ENCODE measurements at places on chromosomes 12 and 14.

DNA sequence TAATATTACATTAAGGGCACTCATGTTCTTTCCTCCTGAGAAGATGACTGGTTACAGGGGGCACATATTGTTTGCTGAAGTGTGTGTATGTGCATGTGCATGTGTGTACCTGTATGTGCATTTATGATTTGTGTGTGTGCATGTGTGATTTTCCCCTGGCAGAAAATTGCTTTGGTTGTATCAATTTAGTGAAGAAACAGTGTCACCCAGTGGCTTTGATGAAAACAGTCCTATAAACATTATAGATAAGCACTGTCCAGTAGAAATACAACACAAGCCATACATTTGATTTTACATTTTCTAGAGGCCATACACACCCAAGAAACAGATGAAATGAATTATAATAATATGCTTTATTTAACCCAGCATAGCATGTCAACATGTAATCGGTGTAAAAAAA lies 8.6 kb downstream of the PDE3A start:
- DNase-seq, result no peak

GRCh38 chr12:132804426-132804861 lies 24.2 kb downstream of the GOLGA3 start:
- no peak for DNase-seq

DNA sequence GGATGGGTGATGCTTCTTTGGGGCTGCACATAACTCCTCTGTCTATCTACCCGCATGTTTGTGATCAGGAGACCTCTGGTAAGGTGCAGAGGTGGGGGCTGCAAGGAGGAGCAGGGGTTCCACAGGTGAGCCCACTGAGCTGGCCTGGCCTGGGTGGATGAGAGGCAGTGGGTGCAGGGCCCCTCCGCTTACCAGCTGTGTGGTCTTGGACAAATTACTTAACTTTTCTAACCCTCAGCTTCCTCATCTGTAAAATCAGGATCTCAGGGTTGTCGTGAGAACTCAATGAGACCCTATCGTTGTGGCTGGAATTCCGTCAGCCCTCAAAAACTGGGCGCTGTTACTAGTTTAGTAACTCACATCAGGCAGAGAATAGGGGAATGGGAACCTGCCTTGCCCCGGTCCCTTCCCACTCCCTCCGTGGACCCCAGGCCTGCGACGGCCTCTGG lies 7.5 kb downstream of the PTPN6 start:
- no peak for DNase-seq

DNA sequence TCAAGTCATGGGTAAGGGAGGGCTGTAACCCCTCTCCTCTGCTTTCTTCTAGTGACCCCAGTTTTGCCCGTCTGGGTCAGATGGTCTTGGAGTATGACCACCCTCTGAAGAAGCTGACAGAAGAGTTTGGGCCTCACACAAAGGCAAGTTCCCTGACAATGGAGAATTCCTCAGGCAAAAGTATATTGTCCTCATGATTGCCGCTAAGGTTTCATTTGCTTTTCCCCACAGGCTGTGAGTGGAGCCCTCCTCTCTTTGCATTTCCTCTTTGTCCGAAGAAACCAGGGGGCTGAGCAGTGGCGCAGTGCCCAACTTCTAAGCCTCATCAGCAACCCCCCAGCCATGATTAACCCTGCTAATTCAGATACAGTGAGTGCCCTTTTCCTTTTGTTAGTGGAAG lies 12.1 kb downstream of the NCKAP1L start:
- DNase-seq, result no peak

- DNase-seq, result peak; percentile 90
Observed at GRCh38 chr12:66269757-66270383, 32.4 kb upstream of the HELB start.

- no peak for DNase-seq
Observed at GRCh38 chr12:99605-100004, 33.0 kb downstream of the IQSEC3 start.

DNA sequence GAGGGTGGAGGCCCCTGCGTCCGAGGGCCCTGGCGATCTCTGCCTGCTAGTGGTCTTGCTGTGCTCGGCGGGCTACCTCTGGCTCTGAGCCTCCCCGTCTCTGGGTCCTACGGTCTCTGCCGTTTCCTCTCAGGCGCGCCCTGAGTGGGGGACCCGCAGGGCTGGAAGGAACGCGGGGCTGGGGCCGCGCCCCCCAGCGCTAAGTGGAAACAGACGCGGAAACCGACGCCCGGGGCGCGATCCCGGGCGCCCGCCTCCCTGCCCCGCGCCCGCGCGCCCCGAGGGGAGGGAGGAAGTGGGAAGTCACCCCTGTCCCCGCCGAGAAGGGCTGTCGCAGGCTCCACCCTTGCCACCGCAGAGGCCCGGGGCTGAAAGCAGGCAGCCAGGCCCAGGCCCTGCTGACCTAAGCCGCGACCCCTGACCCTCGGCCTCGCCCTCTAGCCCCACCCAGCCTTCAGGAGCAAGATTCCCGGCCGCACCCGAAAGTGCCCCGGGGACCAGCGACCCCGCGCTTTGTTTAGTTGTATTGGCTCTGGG lies 831 bp downstream of the CRIP1 start:
- no peak for DNase-seq

DNA sequence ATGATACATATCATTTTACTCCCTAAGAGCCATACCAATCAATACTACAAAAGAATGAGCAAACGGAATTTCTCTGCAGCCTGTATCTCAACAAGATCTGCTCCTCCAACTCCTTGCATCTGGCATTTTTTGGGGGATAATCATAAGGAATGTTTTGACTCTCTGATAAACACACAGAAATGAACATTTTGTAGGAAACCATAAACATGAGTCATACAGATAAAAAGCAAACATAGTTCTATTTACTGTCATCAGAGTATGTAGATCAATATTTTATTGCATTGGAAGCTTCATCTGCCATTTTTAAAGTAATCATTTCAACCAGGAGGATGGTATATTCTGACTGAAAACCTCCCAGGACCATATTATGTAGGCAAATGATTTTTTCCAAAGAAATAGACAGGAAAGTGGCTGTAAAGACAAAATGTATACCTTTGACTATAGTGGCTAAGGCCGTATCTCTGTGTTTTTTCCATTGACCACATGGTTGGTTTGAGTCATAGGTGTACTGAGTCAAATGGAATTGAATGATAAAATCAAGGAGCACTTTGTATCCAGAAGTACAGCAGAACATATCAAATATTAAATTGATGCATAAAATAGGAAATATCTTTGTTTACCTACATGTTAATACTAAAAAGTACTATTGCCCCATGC lies 32.4 kb upstream of the CD69 start:
- no peak for DNase-seq

DNA sequence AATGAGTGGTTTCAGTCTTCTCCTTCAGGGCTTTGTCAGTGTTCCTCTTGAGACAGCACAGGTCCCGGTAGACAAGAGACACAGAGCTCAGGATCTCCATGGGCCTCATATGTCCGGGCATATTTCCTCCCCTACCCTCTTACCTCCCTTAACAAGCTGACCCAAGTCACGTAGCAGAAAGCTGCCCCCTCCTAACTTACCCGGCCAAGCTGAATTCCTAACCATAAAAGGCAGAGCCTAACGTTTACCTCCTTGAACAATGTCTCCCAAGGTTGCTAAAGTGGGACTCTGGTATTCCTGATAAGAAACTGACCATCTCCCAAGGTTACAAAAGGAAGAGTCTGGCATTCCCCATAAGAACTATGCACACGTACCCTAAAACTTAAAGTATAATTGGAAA lies 182.2 kb upstream of the USP15 start:
- DNase-seq, result no peak

GRCh38 chr12:92866418-92866817 lies 62.7 kb downstream of the EEA1 start:
- DNase-seq, result no peak

GRCh38 chr12:39459027-39459434 lies 16.1 kb upstream of the KIF21A start:
- DNase-seq, result no peak

GRCh38 chr14:32514236-32514635 lies 185.1 kb downstream of the AKAP6 start:
- no peak for DNase-seq

- peak; percentile 62 for DNase-seq
Observed at GRCh38 chr12:54984658-54985376, at the start of gene TESPA1. TSS of gene TESPA1 (minus strand) at chr12:54984762. CDS start at chr12:54974562, 10,200 bp downstream.

Data from pons (tissue), 1 donor.